ENCODE measurements at places on chromosomes 11 and 22.

- DNase-seq = no peak
Measured at GRCh38 chr11:11558826-11559225, 63.0 kb downstream of the GALNT18 start.

DNA sequence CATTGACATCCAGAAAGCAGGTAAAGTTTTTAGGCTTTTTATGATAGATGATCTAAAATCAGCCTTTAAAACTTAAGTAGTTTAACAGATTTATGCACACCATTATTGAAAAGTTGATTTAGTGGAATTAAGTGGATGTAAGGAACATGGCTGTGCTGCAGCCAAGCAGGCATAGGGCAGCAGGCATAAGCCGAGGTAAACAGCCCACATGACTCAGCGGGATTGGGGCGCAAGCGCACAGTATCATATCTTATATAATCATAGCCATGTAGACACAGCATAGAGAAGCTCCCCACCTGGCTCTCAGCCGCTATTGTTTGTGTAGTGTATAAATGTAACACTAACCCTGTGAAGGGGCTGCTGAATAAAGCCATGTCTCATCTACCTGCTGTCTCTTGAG lies 157.5 kb downstream of the WNT11 start:
- DNase-seq = no peak

- DNase-seq = no peak
Measured at GRCh38 chr11:80860632-80861031, 1419.8 kb upstream of the TENM4 start.

GRCh38 chr11:69086152-69087132 lies 37.7 kb downstream of the TPCN2 start:
- peak; percentile 67 for DNase-seq

- DNase-seq = no peak
Measured at GRCh38 chr11:10943968-10944367, 86.1 kb upstream of the ZBED5 start.

DNA sequence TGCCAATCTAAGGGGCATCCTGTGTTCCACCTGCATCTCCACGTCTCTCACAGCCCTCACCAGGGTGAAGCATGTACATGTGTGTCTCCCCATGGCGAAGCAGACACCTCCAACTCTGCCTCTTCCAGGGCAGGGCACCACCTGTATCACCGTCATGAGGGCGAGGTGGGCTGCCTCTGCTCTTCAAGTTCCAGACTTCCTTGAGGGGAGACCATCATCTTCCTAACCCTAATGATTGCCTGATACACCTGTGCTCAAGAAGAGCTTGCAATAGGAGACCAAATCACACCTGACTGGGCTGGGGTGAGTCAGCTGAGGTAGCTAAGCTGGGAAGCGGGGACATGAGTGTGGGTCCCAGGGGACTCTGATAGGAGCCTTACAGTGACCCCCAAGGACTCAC lies 43.7 kb downstream of the GAB4 start:
- DNase-seq = no peak

- DNase-seq = no peak
Measured at GRCh38 chr11:128590587-128590986, 3.2 kb upstream of the ETS1 start.

DNA sequence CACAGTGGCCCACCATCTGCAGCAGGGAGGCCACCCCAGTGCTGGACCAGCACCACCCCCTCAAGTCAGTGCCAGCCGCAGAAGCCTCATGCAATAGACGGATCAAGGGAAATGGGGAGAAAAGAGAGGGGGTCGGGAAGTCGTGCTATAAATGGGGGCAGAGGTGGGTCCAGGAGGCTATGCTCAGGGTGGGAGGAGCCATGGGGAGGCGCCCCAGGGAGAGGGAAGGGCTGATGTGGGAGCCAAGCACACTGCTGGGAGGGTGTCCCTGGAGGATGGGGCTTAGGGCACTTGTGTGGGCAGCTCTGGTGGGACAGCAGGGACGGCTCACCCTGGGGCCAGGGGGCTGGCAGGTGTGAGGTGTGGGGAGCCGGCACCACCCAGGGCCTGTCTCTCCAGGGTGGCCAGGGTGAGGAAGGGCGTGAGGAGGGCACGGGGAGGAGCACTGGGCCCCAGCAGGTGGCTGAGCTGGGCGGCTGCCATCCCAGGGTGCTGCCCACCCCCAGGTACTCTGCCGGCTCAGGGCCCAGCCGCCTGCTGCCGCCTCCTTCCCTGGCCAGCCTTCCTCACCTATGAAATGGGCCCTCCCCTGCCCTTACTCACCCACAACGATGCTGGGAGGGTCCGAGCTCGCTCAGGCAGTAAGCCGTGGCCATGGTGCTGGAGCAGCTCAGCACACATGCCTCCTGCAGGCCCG lies 18.0 kb downstream of the PHLDA2 start:
- no peak for DNase-seq

GRCh38 chr11:17328871-17329494 lies 22.6 kb upstream of the NCR3LG1 start:
- DNase-seq = no peak

DNA sequence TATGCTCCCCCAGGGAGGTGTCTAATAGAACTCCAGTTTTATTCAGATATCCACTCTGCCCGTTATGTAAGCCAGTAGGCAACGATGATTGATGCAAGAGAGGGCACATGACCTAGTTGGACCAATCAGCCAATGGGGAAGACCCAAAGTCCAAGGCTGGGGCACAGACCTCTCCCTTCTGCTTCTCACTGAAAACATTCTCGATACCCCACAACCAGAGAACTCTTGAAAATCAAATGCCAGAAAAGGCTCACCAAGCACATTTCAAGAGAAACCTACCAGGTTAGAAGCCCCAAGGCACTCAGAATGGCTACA lies 7.4 kb downstream of the HIRA start:
- no peak for DNase-seq

All from dorsolateral prefrontal cortex (tissue), 122 donors.